Dermis microvascular lymphatic vessel endothelial cell (primary cell): ENCODE measurements at places on chromosomes 3 and 15.

- no peak for DNase-seq
Observed at GRCh38 chr15:90035840-90036230, 34.7 kb downstream of the ZNF710 start.

GRCh38 chr3:132254076-132254755 is 63.0 kb upstream of the ACP3 start:
- DNase-seq: no peak

GRCh38 chr15:70955151-70955550 is 62.5 kb downstream of the LRRC49 start:
- no peak for DNase-seq

- peak; percentile 84 for DNase-seq
Observed at GRCh38 chr15:66661432-66662096, 40.5 kb upstream of the SMAD6 start.

DNA sequence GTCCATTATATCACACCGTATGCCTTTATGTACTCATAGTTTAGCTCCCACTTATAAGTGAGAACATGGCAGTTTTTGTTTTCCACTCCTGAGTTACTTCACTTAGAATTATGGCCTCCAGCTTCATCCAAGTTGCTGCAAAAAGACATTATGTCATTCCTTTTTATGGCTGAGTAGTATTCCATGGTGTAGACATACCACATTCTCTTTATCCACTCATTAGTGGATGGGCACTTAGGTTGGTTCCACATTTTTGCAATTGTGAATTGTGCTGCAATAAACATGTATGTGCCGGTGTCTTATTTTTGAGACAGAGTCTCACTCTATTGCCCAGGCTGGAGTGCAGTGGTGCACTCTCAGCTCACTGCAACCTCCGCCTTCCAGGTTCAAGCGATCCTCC is 74.1 kb upstream of the IQSEC1 start:
- no peak for DNase-seq

DNA sequence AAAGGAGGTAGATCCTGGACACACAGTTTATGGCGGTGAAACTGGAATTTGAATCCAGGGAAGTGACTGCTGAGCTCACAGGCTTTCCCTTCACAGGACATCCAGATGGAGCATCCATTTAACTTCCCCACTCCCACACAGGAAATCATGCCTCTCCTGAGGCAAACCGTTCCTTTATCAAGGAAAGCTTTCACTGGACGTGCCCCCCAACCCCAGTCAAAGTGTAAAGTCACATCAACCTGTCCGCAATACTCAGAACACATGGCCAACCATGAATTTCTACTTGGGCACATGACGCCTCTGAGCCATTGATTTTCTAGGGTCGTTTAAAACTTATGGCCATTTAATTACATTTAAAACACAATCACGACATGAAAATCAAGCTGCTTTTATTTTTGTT is 2.9 kb downstream of the PCOLCE2 start:
- no peak for DNase-seq

GRCh38 chr3:129525341-129525968 is 3.0 kb upstream of the RHO start:
- no peak for DNase-seq

DNA sequence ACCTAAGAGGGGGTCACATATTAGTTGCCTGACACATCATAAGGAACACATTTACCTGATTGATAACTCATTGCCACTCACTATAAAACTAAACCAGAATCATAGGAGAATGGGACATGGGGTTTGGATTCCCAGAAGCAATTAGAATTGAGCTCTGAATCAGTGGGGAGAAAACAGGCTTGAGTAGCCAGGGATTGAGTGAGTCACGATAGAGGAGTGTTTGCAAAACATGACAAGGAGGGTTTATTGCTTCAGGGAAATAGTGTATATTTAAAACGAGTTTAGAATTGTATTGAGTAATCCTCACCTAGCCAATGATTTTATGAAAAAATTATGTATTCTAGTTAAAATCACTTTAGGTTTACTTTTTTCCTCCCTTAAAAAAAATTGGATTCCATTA is 101.1 kb upstream of the THRB start:
- DNase-seq: no peak

DNA sequence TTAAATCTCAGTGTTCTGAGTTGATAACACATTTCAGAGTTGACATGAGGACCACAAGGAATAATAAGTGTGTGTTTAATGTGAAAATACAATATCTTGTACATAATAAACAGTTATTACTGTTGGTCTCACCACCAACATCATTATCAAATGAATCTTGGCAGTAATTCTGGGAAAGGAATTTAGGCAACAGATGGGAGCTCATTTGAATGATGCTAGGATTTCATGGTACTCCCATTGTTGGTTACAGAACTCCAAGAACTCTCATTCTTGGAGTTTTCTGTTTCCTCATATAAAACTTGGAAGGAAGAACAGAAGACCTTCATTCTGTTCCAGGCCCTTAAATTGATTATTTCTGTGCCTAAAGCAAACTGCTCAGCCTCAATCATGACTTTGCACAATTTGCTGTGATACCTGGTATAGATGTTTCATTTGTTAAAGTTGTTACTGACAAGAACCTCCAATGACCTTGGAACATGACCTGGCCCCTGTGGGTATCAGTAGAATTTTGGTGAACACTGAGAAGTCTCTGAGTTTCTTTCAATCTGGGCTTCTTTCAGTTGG is 385.8 kb downstream of the LPP start:
- no peak for DNase-seq

DNA sequence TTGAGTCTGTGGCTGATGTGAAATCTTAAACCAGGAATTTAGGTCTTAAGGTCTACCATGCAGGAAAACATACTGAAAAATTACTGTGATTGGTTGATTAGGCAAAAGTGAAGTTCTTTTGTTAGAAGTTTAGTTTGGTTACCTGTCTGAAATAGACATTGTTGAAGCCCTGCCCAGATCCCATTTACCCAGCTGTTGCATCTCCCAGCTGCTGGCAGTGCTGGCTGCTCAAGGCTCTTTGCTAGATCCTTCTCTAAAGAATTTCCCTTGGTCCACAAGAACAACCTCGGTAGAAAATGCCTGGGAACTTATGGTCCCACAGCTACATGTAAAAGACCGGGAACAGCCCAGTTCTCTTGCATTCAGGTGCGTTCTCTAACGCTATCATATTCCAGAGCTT is 137.3 kb downstream of the EDEM1 start:
- DNase-seq: no peak

DNA sequence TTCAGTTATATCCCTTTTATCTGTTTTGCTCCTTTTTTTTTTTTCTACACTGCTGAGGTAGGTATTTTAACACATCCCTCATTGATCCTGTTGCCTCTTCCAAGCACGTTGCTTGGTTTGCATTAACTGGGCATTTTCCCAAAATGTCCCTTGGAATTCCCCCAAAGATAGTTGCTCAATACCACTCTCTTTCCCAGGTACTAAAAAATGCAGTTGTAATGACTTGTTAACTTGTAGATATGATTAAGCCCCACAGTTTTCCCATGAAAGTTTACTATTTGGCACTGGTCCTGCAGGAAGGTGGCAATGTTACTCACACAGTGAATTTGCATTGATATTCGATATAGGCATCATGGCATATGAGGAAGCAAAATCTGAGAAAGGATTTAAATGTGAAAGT is 67.1 kb downstream of the GRM7 start:
- no peak for DNase-seq
